ENCODE measurements at places on chromosomes 7 and 10. TPM values are rescaled to one million over a fixed set of nuclear protein-coding genes. Genes with fewer than 3 reads are reported as not detected.

GRCh38 chr7:108613147-108613948 lies 43.7 kb downstream of the DNAJB9 start:
- no peak overlapping the region for H3K4me3 ChIP-seq
- DNase-seq, result no peak
- no peaks in the 10 kb centered on the region for H3K4me1 ChIP-seq
- H3K36me3 ChIP-seq, result no peaks in the 10 kb centered on the region

DNA sequence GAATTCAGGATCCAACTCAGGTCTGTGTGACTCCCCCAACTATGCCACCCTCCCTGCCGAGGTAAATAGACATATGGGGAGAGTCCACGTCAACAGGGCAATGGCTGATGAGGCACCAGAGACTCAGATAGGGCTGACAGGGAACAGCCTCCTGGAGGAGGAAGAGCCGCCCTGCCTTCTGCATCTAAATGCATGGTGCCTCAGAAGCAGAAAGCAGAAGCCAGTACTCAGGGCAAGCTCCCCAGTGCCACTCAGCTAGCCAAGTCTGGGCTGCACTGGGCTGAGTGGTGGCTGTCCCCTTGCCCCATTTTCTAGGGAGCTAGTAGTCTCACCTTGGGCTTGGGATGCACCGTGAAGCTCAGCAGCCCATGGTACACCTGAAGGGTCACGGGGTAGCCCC lies 11.0 kb downstream of the RRP12 start:
- H3K36me3 ChIP-seq, result peaks cover 82% of the 10 kb centered on the region
- DNase-seq, result no peak
- H3K4me3 ChIP-seq, result no peak overlapping the region
- no peak overlapping the region for H3K27ac ChIP-seq
- no peaks in the 10 kb centered on the region for H3K27me3 ChIP-seq

- H3K4me3 ChIP-seq, result peak overlapping the region; percentile 18
- no peak for DNase-seq
- no peak overlapping the region for H3K27ac ChIP-seq
- H3K36me3 ChIP-seq, result no peaks in the 10 kb centered on the region
Measured at GRCh38 chr7:922334-923107, 32.0 kb downstream of the ADAP1 start.

GRCh38 chr10:8112230-8112905 lies 57.9 kb downstream of the GATA3 start:
- no peaks in the 10 kb centered on the region for H3K36me3 ChIP-seq
- H3K4me3 ChIP-seq, result no peak overlapping the region
- H3K4me1 ChIP-seq, result no peaks in the 10 kb centered on the region
- no peak for DNase-seq
- peaks cover 15% of the 10 kb centered on the region for H3K27me3 ChIP-seq

Gene FGFBP3
- total RNA-seq, result 1.0 TPM

Gene NEUROG3
- total RNA-seq, result 0.66 TPM

Gene SLC26A3
- total RNA-seq, result 13.1 TPM

Gene C7orf33
- total RNA-seq, result not detected

Gene CALD1
- total RNA-seq, result 3,138 TPM

Gene PRXL2A
- 25.6 TPM for total RNA-seq

Gene C10orf53
- not detected for total RNA-seq

Gene COBL
- 44.0 TPM for total RNA-seq
